ENCODE measurements at places on chromosomes 2 and 18.

GRCh38 chr2:111100765-111101162, 19.9 kb upstream of the BCL2L11 start:
- peak; percentile 70 for DNase-seq

GRCh38 chr2:132757002-132757589, 87.1 kb upstream of the LYPD1 start:
- DNase-seq: peak; percentile 56

DNA sequence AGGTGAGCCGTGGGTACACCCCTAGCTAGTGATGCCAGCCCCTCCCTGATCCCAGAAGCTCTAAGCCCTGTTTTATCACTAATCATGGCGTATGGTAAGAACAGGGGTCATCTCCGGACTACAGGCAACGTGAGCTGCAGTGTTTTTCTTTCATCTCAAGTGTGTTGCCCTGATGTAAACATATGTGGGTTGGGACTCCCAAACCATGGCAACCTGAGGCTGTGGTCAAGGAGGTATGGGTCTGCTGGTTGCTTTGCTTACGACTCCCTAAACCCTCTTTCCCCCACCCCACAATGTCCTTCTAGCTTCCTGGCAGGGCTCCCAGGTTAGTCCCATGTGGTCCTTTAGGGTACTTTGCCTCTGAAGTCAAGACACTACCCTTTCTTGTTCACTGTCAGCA, 53.6 kb upstream of the AFF3 start:
- DNase-seq: no peak

- no peak for DNase-seq
Measured at GRCh38 chr2:199848389-199849130, 2.4 kb downstream of the FTCDNL1 start.

DNA sequence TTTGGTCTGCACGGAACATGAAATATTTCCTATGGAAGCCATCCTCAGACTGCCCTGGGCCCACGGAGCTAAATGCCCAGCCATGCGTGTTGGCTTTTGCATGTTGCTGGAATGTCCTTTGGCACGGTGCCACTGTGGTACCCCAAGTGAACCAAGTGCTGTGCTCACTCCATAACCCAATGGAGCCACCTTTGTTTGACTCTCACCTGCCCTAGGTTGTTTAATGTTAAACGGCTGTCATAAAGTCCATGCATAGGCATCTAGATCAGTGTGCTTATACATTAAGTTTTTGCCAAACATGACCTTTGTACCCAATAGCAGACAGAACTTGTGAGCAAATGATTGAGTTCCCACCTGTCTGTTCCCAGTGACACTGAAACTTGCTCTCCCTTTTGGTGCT, 59.9 kb upstream of the TMEM87B start:
- DNase-seq: no peak

DNA sequence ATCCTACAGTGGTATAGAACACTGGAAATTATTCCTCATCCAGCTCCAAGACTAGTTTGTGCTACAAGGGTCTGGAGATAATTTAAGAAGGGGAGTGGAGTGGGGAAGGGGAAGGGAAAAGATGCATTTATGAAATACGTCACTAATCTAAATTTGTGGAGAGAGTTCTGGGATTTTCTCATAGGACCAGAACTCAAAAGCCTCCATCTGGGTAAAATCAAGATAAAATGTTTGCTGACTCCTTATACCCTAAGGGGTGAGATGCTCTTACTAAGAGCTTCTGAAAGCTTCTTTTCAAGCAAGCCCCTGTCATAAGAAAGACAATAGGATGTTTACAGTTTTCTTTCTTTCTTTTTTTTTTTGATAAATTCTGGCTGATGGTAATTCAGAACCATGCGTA, 88.5 kb upstream of the RBMS1 start:
- no peak for DNase-seq

GRCh38 chr18:54717673-54718407, 110.4 kb upstream of the RAB27B start:
- DNase-seq: no peak

DNA sequence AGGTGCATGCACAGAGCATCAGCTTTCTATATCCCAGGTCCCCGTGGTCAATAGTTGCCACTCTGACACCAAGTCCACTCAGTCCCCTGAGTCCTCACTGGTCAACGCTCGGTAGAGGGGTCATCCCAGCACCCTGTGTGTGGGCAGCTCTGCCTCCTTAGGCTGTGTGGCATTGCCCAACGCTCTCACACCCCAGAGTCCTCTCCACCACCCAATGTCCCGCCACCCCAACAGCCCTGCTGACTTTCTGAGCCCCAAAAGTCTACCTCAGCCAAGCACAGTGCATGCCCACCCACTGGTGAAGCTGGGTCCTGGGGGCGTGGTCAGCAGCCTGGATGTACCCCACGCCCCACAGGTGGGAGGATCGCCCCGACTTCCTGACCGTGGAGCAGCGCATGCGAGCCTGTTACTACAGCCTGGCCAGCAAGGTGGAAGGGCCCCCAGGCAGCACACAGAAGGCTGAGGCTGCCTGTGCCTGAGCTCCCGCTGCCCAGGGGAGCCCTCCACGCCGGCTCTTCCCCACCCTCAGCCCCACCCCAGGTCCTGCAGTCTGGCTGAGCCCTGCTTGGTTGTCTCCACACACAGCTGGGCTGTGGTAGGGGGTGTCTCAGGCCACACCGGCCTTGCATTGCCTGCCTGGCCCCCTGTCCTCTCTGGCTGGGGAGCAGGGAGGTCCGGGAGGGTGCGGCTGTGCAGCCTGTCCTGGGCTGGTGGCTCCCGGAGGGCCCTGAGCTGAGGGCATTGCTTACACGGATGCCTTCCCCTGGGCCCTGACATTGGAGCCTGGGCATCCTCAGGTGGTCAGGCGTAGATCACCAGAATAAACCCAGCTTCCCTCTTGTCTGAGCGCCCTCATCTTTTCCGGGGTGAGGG, 25.9 kb downstream of the ZAP70 start:
- no peak for DNase-seq

GRCh38 chr2:165443511-165443910, 26.0 kb upstream of the CSRNP3 start:
- no peak for DNase-seq

DNA sequence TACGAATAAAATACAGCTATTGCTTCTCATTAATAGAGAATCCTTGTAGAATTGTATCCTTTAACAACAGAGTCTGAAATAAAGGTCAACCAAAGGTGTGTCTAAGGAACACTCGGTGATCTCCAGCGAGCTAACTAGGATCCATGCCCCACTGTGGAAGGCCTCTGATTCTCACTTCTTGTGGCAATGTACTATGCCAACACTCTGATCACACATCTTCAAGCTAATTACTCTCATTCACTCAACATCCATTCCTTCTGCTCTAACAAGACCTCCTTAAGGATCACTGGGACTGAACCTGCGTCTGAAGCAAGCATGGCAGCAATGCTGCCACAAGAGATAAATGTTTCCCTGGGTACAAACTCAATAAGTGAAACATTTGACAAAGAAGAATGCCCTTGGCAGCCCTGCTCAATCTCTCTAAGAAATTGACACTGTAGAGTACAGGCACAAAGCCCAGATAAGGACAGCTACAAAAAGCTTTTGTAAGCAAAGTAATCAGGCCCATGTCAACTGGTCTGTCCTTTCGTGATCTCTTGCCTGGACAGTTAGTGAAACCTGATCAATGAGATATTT, 74.6 kb upstream of the PARD3B start:
- DNase-seq: no peak

DNA sequence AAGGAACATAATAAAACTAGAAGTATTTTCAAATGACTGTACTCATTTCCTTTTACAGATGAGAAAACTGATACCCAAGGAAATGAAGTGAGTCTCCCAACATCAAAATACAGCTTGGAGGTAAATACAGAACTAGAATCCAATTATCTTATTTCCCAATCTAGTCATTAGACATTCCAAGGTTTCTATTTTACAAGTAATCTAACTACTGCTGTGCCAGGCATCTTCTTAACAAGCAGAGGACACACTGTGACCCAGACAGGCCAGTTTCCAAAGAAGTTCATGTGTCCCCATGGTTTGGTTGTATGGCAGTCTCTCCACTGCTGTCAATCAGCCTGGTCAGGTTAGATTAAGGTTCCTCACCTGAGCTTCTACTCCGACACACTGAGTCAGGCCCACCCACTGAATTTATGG, 143.5 kb downstream of the THADA start:
- DNase-seq: no peak

GRCh38 chr2:11179899-11180298, 24.6 kb downstream of the SLC66A3 start:
- no peak for DNase-seq

DNA sequence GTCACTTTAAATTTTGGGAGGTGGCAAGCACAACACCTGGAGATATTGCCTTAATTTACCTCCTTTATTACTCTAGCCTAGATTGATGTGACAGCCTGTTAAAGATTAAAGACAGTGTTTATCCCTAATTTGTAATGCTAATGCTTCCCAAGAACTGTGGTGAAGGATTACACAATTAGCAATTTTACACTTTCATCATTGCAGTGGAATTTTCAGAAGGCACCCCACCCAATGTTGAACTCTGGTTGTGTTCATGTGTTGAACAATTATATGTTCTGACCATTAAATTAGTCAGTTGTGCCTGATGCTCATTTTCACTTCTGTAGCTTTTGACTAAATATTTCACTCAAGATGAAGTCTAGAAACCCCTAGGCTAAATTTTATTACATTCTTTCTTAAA, 317.1 kb upstream of the CWC22 start:
- no peak for DNase-seq

DNA sequence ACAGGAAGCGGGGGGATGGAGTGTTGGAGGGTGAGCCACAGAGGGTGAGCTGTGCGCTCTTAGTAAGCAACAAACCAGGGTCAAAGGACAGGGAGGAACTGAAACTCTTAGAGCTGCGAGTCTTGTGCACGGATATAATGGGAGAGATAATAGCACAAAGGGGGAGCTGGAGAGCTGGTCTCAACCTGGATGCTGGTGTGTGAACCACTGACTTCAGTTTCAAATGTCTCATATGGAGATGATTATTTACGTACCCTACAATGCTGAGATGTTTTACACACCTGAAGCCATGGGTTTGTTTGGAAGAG, 35.9 kb downstream of the PTGR3 start:
- DNase-seq: no peak

DNA sequence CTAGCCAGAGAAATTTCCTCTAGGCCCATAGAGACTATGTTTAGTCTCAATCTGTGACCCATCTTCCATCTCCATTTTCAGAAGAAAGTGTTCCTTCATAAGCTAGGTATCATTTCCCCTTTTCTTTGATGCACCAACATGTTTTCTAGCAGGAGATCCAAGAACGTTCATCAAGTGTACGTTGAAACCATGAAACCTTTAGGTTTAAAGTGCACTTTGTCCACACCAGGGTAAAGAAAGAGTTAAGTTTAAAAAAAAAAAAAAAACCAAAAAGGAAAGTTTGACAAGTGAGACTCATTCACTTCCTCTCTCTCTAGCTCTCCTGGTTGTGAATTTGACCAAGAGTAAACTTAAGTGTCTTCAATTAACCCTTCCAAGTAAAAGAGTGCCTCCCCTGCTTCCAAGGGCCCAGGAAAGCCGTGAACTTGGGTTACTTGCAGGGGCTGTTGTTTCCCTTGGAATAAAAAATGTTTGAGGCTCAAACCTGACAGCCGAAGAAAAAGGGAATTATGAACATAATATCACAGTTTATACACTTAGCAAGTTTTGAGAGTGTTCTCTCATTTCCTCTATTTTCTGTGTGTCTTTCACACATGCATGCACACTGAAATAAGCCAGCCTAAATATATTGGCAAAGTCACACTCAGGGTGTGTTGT, 56.7 kb downstream of the LBH start:
- no peak for DNase-seq

- DNase-seq: peak; percentile 72
Measured at GRCh38 chr2:16546128-16546754, 119.4 kb downstream of the CYRIA start.

- DNase-seq: no peak
Measured at GRCh38 chr18:76102626-76103025, 392.4 kb downstream of the ZNF516 start.

GRCh38 chr2:163670929-163671328, 64.9 kb downstream of the FIGN start:
- DNase-seq: no peak

DNA sequence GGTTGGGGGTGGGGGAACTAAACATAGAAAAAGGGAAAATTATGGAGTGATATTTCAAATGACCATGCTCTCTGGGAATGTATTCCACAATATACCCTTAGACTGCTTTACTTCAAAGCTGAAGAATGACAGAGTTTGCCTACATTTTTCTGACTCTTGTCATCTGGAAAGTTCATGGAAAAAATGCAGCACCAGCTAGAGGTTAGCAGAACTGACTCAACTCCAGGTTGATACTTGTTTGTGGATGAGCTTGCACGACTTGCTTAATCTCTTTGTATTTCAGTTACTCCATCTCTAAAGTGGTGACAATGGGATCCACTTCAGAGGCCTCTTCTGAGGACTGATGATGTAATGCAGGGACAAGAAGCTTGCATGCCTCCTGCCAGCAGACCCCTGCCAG, 824.0 kb upstream of the ID2 start:
- DNase-seq: no peak

- no peak for DNase-seq
Measured at GRCh38 chr18:40437517-40437916, 1517.5 kb upstream of the PIK3C3 start.

DNA sequence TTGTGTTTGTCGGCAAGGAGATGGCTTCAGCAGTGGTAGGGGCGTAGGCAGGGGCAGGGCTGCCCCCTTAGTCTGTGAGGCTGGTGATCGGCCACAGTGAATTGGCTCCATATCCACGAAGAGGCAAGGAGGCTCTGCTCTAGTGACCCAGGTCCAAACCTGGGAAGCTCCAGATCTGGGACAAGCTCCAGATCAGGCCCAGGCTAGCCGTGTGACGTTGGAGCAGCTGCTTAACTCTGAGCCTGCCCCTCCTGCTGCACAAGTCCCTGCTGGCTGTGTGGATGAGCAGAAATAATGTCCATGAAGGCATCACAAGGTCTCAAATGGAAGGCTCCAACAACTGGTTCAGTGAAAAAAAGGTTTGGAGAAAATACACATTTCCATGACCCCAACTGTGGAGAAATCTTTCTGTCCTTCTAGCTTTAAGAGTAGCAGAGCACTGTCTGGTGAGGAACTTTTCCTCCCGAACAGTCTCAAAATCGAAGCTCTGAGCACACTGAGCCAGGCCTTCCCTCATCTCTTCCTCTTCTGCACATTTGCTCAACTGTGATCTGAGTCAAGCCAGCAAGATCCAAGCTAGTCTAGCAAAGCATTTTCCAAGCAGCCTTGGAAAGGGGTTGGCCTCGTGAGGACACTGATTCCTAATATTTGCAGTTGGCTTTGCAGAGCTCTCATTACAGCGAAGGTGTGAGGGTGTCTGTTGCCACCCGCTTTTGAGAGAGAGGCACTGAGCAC, 67.0 kb upstream of the TCF7L1 start:
- DNase-seq: no peak

DNA sequence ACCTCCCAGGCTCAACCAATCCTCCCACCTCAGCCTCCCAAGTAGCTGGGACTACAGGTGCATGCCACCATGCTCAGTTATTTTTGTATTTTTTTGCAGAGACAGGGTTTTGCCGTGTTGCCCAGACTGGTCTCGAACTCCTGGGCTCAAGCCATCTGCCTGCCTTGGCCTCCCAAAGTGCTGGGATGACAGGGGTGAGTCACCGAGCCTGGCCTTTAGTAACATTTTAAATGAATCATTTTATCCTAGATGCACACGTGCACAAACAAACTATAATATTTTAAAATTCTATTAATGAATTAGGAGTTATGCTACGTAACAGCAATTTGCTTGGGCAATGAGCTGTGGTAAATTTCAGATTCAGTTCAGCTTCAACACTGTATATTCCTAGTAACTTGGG, 862.5 kb upstream of the ID2 start:
- no peak for DNase-seq
